Renal cortical epithelial cell (primary cell): ENCODE measurements at places on chromosomes 2 and 18.

DNA sequence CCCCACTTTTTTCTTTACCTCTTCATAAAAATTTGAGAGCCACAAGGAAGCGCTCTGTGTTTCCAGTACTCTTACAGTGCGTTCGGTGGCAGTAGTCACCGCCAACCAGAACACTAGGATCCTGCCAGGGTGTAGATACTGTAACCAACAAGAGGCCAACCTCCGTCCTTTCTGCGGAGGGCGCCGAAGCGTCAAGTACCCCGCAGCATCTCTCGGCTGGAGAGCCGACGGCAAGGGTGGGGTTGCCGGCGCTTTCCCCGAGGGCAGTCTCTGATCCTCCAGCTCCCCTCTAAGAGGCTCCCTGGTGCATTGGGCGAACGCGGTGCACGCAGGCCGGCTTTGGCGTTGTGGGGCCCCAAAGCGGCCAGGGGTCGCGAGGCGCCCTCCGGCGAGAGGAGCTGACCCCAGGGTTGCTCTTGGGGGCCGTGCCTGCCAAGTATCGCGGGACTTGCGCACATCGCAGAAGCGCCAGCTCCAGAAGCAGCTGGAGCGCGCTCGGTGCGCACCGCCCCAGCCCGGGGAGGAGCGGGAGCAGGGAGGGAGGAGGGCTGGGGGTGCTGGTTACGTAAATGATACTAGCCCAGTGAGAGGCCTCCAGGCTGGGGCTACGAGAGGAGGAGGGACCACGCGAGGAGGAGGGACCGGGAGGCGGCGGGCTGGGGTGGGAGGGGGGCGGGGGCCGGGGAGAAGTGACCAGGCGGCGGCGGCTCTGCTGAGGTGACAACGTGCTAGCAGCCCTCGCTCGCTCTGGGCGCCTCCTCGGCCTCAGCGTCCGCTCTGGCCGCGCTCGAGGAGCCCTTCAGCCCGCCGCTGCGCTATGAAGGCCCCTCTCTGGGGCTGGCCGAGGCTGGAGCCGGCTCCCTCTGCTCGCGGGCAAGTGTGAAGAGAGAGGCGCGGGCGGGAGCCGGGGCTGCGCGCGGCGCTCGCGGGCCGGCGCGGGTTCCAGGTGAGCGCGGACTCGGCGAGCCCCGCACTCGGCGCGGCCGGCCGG lies at the start of gene GALNT13:
GALNT13 (plus strand) TSS at position 692 of the 991 bp plus-strand sequence.
- DNase-seq: peak; percentile 6

- peak; percentile 57 for DNase-seq
These were observed 23.4 kb upstream of the CREG2 start for GRCh38 chr2:101410746-101411145.

DNA sequence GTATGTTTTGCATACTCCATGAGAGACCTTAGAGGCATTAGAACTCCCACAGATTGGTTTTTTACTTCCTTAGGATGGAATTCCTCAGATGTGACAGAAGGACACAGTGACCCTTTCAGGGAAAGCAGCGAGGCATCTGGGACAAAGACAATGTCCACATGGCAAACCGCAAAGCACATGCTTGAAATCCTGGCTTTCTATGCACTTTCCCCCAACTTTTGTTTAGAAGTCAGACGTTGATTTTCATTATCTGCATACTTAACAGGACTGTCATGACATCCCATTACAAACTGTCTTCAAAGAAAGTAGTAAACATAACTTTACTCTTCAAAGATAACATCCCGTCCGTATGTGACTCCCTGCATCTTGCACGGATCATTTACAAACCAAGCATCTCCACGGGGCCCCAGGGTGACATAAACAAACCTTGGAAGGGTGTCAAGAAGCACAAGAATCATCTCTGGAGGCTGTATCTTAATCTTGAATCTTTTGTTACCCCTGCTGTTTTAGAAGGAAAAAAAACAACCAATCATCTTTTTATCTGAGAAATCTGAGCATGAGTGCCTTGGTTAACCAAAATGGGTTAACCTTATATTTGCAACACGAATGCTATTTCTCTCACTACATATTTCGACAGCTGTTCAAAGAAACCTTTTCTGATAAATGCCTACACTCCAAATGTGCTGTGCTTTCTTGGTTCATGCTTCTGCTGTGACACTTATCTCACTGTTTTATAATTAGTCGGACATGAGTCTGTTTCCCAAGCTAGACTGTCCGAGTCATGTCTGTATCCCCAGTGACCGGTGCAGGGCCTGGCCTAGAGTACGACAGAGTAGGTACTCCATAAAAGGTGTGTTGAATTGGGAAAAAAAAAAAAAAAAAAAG lies 90.8 kb downstream of the CCBE1 start:
- DNase-seq: peak; percentile 7

GRCh38 chr2:17515652-17516051 lies 2.6 kb downstream of the RAD51AP2 start:
- no peak for DNase-seq

- DNase-seq: no peak
These were observed 16.5 kb downstream of the SDC1 start for GRCh38 chr2:20208476-20208859.

- DNase-seq: peak; percentile 92
These were observed 657.6 kb upstream of the SYT4 start for GRCh38 chr18:43934781-43935471.

DNA sequence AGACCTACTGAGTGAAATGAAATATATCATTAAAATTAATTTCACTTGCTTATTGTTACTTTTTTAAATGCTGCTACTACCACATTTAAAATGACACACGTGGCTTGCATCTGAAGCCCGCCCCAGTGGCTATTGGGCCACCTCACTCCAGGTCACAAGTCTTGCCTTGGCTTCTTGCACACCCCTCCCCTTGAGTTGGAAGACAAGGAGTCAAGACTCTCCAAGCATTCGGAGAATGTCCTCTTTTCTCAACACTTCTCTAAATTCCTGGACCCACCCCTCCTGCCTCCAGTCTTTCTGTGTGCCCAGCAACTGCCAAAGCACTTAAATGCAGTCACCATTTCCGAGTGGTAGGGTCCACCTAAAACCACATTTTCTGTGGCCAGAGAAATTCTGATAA lies 73.4 kb downstream of the ZBTB7C start:
- no peak for DNase-seq

DNA sequence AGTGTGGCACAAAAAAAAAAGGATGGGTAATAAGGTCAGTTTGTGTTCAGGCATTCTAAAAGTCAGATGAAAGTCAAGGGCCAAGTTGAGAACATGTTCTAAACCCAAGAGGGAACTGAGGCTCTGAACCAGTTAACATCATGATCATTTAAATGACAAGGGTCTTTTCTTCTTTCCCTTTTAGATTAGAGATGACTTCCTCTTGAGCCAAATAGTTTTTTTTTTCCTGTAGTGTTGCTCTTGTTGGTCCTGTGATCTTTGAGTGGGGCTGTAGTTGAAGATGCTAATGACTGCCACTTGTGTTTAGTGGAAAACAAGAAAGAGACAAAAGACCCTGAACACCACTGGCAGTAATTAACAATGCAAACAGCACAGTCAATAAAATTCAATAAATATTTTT lies 482.7 kb upstream of the SYT4 start:
- no peak for DNase-seq

DNA sequence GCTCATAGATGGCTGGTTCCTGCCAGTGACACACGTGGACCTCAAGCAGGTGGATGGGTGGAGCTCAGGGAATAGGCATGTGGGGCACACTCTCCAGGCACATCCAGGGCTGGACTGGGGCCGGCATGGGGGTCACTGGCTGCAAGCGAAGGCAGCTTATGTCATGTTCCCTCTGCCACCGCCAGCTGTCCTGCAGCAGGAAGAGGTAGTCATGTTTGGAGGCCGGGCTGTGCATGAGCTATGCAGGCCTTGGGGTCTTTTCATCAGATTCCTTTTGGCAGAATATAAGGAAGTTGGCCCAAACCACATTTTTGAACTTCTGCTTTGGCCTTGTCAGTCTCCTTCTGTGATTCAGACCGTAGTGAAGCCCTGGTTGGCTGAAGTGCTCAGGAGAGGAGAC lies 61.5 kb downstream of the AGAP1 start:
- no peak for DNase-seq

- no peak for DNase-seq
These were observed 236.3 kb upstream of the FSIP2 start for GRCh38 chr2:185502351-185502750.

DNA sequence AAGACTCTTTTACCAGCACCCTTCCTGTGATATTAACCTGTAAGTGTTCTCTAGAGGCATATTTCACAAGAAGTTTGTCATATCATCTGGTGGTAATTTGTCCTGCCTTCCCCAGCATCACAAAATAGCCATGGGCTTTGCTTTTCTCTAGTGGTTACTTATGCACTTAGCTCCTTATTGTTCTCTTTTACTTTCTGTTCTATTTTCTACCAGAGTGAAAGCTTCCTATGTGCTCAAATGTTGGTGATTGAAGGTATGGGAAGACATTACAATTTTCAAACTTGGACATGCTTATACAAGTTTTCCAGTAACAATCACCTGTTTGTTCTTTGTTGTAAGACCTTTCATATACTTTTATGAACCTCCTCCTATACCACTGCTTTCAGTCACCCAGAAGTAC lies 87.0 kb upstream of the KCNH7 start:
- DNase-seq: peak; percentile 35

DNA sequence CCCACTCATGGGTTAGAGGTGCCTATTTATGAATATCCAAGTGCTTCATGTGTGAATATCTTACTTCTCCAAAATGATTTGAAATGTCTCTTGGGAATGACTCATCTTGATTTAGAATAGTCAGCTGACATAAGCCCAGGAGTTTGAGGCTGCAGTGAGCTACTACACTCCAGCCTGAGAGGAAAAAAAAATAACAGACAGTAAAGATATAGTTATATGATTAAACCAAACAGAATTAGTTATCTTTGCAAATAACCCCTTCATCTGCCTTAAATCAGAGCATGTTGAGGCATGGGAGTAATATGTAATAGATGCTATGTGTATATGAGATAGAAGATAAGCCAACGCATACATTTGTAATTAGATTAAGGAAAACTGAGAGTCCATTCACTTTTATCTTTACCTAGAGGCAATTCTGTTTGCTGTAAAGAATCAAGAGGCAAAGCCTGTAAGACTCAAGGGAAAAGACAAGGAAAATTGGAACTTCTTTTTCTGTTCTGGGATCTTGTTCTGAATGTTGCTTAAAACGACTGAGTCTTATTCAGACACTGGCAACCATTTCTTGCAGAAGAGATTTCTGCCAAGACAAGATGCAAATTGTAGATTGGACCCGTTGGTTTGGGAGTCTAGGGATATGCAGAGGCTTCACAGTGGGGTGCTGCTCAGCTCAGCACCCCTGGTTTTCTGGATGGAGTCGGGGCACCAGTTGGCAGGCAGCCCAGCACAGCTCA lies 104.4 kb downstream of the LIPG start:
- DNase-seq: peak; percentile 44

DNA sequence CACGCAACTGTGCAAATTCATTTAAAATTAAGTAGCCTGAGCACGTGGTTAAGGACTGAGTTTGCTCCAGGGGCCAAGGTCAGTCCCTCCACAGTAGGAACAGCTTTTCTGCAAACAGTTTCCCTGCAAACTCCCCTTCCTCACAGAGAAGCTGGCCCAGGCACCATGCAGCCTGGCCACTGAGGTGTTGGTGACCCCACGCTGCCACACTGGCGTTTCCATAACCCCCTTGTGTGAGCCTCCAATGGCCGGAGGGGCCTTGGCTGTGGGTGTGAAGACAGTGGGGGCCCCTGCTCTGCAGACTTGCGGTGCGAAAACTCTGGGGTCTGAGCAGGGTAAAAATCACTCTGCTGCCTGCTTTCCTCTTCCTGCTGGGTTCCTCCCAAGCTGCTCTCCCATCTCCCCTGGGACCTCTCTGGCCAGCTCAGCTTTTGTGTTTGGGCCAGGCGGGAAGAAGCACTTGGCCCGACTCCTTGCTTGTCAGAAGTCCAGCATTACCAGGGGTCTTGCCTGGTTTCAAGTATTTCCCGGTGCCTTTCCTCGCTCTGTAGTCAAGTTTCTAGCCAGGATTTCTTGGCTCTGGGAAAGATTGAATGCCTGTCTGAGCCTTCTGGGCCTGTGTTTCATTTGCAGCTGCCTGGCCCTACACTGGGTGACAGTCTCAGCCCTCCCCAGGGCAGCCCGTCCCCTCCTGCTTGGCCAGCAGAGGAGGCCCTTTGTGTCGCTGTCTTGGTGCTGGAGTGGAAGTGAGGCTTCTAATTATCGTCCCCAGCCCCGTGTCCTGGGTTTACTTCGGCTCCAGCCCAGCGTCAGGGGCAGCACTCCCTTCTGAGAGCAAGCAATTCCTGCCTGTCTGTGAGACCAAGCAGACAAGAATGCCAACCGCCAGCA lies 131.4 kb upstream of the SLC1A4 start:
- no peak for DNase-seq

- DNase-seq: no peak
These were observed 115.1 kb downstream of the ALPK2 start for GRCh38 chr18:58513615-58514335.

- DNase-seq: no peak
These were observed 11.1 kb downstream of the SNTG2 start for GRCh38 chr2:961786-962185.

DNA sequence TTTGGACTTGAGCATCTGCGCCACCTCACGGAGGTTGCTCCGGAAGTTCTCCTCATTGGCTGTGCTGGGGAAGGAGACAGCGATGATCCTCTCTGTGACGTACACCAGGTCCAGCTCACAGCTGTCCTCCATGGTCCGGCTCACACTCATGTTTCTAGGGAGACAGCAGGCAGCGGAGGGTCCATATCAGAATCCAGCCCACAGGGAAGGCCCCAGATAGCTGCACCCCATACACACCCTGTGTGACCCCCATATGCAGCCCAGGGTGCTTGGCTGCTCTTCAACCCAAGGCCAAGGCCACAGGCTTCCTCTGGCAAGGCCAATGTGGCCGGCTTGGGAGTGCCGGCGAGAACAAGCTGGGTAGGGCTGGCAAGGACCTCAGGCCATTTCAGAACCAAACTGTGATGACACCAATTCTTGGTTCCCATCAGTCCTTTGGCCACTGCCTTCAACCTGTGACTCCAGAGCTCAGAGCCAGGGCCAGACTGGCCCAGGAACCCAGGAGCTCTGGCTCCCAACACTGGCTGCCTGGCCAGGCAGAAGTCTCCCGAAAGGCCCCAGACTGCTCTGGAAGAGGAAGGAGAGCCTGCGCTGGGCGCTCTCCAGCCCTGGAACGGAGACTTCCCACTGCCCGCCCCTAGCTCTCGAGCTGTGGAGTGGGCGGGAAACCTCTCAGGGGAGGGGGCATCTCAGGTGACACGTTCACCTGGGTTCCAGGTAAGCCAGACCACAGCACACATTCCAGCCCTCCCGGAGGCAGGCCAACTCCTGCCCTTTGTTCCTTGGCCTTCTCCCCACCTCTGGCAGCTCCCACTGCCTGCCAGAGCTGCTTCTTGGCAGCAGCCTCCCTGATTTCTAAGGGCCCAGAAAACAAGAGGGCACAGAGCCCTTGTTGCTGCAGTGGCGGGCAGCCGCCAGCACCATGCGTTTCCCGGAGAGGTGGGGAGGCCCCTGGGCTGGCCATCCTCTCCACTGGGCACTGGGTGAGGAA lies 104.7 kb downstream of the TNS1 start:
- DNase-seq: no peak

DNA sequence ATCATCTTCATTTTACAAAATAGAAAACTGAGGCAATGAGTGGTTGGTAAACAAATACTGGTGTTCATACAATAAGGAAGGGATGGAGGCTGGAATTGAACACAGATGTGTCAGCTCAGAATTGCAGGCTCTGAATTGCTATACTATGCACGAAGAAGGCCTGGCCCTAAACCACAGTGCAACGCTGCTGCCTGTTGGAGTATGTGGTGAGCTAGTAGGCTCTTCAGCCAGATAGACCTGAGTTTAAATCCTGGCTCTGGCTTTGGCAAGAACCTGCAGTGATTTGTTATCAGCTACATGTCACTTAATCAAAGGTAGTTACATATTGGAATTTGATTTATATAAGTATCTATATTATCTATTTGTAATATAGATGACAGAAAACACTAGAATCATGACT lies 1602.4 kb upstream of the CELF4 start:
- no peak for DNase-seq
